H9 (cell line): ENCODE measurements at places on chromosomes 1 and 21.
A peak's percentile ranks its signal among the peaks of the same experiment; 100 is the strongest.

- no peak for DNase-seq
These were observed 17.4 kb downstream of the ADARB1 start for GRCh38 chr21:45091550-45092322.

- DNase-seq: no peak
These were observed 2.5 kb upstream of the C1QA start for GRCh38 chr1:22633697-22634463.

GRCh38 chr1:212743901-212744475, 44.3 kb upstream of the BATF3 start:
- no peak for DNase-seq

DNA sequence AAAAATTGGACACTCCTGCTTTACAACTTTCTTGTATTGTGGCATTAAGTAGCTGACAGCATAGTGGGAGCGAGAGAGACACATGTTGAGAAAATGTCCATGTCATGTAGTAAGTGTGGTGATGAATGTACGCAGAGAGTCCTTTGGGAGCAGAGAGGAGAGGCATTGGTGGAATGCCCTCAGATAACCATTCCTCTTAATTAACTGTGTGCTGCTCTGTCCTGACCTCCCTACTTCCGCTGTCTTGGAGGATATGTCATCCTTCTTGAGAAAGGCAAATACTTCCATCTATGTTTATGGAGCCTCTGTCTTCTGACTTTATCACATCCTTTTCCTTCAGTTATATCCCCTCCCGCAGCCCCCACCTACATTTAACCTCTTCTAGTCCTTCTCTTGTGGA, 38.4 kb downstream of the F3 start:
- DNase-seq: no peak

DNA sequence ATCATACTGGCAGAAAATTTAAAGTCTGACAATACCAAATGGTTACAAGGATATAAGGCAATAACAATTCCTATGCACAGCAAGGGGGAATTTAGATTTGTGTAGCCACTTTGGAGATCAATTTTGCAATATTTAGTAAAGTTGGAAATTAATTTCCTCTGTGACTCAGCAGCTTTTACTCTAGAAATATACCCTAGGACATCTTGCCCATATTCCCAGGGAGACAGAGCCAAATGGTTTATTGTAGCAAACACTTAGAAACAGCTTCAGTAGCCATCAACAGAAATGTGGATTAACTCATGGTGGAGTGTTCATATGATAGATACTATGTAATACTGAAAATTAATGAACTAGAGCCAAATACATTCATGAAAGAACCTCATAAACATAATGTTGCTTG, 104.6 kb downstream of the BACH1 start:
- no peak for DNase-seq

GRCh38 chr21:16013570-16013969, 283.8 kb downstream of the USP25 start:
- no peak for DNase-seq

DNA sequence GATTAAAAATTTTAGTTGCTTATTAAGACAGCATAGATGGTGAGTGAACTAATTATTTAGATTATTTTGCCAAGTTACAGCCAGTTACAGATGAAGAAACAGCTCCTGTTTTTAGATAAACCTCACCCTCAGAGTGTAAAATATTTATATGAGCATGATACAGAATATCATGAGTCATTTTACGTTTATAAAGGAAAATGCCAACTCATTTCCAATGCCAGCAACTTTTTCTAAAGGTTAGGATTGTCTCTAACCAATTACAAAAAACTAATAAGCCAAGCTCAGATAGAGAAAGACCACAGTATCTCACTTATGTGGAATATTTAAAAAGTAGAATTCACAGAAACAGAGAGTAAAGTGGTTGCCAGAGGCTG, 590.1 kb downstream of the LTN1 start:
- no peak for DNase-seq

DNA sequence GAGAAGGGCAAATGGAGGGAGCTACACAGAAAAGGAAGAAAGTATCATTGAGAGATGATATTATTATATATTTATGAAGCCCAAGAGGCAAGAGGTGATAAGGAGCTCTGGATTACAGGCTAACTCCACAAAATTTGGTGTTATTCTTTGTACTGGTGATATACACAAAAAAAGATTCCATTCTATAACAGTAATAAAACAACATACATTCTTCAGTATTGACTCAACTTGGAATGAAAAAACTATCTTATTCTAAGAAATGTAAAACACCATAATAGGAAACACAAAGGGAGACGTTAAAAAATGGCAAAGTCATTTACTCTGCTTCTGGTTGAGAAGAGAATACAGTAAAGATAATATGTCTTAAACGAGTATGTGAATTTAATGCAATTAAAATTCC, 99.4 kb downstream of the TEX35 start:
- DNase-seq: no peak

DNA sequence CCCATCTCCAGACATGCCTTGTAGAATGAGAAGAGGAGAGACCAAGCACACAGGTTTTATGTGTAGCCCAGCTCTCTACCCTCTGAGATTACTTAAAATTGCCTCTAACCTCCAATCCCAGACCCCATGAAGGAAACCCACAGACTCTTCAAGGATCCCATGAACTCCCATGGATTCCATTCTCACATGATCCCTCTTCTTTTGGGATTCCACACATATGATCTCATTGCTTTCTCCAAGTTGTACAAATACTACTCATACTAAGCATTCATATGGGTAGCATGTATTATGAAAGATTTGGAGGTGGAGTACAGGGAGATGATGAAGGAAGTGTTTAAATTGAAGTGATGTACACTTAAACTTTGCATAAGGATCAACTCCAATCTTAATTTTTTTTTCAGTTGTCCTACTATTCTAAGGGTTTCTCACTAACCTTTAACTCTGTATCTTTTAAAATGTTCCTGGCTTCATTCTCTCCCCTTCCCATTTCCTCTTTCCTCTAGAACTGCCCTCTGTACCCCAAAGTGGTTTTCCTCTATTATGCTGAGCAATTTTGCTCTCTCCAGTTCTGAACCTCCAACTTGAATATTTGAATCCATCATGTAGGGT, 41.6 kb downstream of the MFSD2A start:
- DNase-seq: no peak

DNA sequence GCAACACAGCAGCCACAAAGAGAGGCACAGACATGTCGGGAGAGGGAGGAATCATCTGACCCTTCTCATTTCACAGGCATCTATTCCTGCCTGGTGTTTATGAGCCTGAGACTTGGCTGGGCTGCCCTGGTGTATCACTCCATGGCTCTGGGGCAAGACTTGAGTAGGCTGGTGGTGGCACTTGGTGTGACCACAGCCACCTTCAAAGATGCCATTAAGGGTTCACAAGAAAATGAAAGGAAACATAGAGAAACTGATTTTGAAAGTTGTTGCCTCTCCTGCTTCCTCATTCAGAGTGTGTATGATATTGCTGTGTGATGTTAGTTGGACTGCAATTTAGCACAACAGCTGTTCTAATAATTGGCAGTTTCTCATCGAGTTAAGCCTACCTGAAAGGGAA, 298.8 kb downstream of the FAM72C start:
- DNase-seq: no peak

DNA sequence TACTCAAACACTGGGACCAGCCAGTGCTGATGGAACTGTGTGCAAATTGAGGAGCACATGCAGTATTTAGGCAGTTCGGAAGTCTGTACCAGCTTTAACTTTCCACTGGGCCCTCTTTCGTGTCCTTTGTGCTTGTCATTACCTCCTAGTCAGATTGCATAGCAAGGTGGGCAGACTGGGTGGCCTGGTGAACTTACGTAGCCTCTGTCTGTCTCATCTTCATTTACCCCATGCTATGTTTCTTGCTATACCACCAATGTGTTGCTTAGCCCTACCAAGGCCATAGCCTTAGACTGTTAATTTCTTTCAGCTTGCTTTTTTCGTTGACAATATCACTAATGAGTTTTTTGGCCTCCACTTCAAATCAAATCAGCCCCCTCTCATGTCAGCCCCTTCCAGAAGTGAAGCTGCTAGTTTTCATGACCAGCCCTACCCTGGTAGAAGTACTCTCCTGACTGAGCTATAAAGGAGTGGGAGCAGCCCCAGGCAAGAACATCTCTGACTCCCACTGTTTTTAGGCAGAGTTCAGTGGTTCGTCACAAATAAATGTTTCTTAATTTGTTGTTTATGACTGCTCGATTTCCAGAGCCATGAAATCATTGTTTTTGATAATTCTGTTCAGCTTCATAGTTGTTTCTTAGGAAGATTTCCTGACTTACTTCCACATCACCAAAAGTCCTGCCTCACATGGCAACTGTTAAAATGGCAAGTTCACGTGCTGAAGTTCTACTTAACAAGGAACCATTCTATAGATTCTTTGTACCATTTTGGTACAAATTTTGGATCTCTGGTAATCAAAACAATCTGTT, 19.3 kb downstream of the PRKACB start:
- DNase-seq: no peak

GRCh38 chr1:6867729-6868659, 82.7 kb downstream of the CAMTA1 start:
- DNase-seq: no peak

DNA sequence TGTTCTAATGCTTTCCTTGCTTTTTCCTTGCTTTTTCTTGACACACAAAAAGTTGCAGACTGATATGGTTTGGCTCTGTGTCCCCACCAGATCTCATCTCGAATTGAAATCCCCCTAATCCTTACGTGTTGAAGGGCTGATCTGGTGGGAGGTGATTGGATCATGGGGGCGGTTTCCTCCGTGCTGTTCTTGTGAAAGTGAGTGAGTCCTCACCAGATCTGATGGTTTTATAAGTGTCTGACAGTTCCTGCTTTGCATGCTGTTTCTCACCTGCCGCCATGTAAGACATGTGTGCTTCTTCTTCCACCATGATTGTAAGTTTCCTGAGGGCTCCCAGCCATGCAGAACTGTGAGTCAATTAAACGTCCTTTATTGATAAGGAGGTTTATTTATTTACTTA, 11.3 kb downstream of the SPATA17 start:
- DNase-seq: no peak

- no peak for DNase-seq
These were observed 17.4 kb downstream of the SAMD11 start for GRCh38 chr1:941015-941587.

DNA sequence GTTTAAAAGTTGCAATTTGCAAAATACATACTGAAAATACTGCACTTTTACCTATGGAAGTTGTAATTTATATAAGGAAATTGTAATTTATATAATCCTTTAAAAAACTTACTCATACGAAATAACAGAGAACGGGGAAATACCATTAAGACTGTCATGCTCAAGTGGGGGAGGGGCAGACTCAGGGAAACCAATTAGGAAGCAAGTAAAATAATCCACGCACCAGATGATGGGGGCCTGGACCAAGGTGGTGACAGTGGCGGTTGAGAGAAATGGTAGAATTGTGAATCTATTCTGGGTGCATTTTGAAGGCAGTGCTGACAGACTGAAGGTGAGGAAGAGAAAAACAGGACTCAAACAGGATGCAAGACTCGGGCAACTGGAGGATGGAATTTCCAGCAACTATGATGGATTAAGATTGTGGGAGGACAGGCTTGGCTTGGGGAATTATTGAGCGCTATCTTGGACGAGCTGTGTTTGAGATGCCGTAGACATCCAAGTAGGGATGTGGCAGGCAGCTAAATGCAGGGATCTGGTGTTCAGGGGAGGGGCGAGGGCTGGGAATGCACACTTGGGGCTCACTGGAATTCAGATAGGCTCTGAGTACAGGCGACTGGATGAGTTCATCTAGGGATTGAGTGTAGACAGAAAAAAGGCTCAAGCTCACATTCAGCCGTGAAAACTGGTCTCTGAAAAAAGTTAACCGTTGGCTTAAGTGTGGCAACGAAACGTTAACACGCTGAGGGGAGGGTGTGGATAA, 977 bp downstream of the LCA5L start:
- no peak for DNase-seq

DNA sequence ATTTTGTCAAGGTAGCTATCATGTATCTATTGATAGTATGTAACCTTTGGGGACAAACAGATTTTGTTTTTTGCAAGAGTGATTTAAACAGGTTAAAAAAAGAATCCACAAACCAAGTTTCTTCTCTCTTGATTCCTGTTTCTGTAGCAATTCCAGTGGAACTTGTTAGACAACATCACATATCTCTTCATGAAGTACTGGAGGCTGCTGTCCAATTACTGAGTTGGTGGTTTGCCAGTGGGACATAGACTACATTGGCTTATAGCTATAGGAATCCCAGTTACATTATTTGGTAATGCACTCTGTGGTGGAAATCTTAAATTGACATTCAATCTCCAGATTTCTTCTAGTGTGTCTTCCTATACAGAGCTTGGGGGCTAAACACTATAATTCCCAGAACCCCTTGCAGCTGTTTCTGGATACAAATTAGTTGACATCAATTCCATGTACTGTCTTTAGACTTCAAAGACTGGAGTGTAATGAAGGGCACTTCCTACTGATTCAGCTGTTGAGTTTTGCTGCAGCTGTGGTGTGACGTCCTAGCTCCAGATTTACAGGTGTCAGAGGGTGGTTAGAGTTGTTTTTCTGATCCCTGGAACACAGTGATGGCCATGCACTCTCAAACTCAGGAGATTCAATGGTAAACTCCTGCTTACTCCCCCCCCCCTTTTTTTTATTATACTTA, 29.4 kb upstream of the GCLM start:
- no peak for DNase-seq

- DNase-seq: no peak
These were observed 195.4 kb upstream of the RUNX1 start for GRCh38 chr21:35244514-35244913.

DNA sequence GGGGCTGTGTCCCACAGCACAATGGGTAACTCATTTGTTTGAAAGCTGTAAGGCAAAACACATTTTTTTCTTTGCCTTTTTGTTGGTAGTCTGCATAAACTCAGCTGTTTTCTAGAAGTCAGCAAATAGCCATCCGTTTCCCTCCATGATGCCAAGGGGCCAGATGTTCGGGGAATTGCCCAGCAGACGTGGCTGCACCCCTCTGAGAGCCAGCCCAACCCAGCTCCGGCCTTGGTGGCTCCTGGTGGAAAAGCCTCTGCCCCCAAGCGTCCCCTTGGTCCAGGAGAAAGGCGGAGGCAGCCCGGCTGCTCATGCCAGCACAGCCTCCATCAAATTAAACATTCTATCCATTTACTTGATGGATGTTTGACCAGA, 58.4 kb upstream of the ADARB1 start:
- no peak for DNase-seq

- DNase-seq: peak; percentile 21
These were observed 27.6 kb upstream of the SLAMF1 start for GRCh38 chr1:160674415-160674814.

DNA sequence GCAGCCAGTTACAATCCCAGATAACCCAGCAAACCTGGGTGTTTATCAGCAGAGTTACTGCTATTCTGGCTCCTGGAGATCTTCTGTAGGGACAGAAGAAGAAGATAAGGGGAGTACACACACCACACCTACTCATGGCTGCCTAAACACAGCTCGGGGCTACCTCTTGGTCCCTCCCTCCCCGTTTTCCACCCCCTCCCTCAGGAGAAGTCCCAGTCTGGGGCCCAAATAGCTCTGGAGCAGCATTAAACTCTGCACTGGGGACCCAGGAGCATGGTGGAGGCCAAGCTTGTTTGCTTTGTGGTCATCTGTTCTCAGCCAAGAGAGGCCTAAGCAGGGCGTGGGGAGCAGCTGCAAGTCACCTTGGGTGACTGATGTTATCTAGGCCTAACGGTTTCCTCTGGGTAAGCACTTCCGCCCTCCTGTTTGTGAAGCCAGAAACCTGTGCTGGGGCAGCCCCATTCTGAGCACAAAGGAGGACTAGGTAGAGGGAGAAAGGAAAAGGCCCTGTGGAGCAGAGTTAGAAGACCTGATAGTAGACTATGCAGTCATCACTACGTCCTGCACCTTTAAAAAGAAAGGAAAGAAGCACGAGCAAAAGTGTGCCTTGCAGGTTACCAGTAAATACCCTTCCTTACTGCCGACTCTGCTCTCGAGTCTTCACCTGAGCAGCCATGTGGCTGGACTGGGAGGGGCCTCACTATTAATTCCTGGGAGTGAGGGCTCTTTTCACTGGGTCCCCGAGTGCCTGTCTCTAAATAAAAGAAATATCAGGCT, 2.0 kb upstream of the RCSD1 start:
- no peak for DNase-seq
